ENCODE measurements at places on chromosomes 7 and 10.

GRCh38 chr10:123858907-123859652 is 32.5 kb downstream of the CPXM2 start:
- no peak for DNase-seq

- DNase-seq, result no peak
Observed at GRCh38 chr7:133886086-133886485, 241.1 kb upstream of the LRGUK start.

DNA sequence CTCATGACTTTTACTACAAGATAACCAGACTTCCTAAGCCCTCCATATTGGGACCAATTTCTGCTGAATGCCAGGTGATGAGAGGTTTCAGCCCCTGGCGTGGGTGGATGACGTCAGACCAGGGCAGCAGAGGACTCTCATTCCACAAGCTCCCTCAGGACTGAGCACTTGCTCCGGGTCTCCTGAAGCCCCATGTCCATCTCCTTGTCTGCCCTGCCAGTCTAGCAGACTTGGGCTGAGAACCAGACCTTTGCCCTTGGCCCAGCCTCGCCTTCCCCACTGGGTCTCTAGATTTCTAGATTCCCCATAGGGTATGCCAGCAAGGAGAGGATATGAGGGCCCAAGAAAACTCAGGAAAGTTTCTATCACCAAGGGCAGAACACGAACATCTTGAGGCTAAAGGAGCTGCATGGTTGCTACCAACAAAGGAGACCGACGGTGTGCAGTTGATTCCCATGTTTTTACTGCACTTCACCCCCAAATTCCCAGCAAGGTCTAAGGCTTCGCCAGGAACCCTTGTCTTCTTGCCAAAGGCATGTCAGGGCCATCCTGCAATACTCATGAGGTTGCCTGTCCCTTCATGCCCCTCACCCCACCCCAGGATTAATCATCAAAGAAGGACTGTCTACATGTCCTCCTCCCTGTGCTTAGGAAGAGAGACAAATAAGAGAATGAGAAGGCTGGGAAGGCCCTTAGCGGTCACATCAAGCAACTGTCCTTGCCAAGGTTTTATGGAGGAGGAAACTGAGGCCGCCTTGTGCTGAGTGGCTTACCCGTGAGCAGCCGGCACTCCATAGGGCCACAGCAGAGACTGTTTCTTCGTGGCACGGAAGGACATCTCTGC is 96.5 kb upstream of the MACROH2A2 start:
- DNase-seq, result no peak

- no peak for DNase-seq
Observed at GRCh38 chr7:68776326-68776725, 821.9 kb upstream of the AUTS2 start.

GRCh38 chr7:119900996-119901672 is 371.8 kb upstream of the KCND2 start:
- DNase-seq, result no peak

- peak; percentile 28 for DNase-seq
Observed at GRCh38 chr10:100621360-100622205, 85.8 kb downstream of the HIF1AN start.

GRCh38 chr7:30707391-30708357 is 25.4 kb upstream of the CRHR2 start:
- DNase-seq, result no peak

- no peak for DNase-seq
Observed at GRCh38 chr10:123555616-123556015, 110.5 kb upstream of the GPR26 start.

DNA sequence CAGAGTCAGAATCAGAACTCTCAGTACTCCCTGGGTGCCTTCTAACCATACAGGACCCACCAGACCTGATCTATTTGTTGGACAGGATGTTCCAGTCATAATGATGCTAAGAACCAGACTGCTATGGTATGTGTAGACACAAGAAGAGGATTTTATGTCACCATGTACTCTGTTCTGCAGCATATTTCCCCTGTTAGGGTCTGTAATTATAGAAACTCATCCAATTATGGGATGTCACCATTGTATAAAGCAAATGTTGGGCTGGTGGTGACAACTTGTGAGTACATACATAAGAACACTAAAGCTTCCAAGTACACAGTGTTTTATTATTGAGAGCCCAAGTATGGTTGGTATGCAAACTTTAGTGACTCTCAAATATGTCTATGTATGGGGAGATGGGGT is 67.1 kb upstream of the AGBL3 start:
- DNase-seq, result no peak

Measured in activated naive CD4-positive, alpha-beta T cell treated with Interleukin-2 at 50 U/mL for 16 hours (primary cell).